ENCODE measurements at places on chromosomes 3 and 15. TPM values are rescaled to one million over a fixed set of nuclear protein-coding genes. Genes with fewer than 3 reads are reported as not detected.

Gene ZMYND10
- 0.92 TPM for total RNA-seq

GRCh38 chr3:44114142-44114541 is 127.5 kb upstream of the TOPAZ1 start:
- DNase-seq, result no peak

GRCh38 chr3:130760922-130761321 is 14.3 kb upstream of the PIK3R4 start:
- no peak for DNase-seq

GRCh38 chr3:51955893-51956770 is 951 bp downstream of the GPR62 start:
- DNase-seq, result no peak

- DNase-seq, result no peak
Measured at GRCh38 chr3:23435904-23436303, 232.8 kb downstream of the UBE2E2 start.

DNA sequence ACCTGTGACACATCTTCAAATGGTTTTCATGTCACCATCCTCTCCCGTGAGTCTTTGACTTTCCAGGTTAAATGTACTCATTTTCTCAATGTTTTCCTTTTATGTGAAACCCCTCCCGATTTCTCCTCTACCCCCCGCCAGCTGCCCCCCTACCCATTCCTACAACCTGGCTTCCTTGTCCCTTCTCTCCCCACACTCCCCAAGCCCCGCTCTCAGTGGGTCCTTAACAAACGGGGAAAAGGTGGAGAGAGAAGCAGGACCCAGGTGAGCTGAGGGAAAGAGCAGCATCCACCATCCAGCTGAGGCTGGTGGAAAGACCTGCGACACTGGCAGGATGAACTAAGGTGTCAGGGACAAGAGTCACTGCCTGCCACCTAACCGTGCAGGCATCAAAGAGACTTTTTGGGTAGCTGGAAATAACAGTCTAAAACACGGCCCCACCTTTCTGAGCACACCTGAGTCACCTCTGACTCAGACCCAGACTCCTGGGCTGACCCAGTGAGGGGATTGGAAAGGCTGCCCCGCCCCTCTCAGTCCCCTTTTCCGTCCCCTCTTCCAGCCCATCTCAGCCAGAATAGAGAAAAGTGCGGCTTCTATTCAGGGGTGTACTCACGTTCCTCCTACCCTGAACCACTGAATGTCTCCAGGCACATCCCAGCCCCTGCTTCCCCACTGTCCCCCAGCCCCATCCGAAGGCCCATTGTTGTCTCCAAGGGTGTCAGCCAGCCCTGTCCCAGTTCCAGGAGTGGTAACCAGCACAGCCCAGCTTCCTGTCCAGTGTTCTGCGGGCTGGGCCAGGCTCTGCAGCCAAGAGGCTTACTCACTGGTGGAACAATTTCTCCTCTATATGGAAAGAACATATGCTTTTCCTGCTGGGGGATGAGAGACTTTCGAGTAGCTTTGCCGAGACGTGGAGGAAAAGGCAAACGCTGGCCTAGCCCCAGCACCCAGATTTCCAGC is 20.4 kb downstream of the ISG20 start:
- no peak for DNase-seq

Gene P2RY13
- not detected for total RNA-seq

Gene GREM1
- total RNA-seq, result 4.0 TPM

Data from epithelial cell of proximal tubule (primary cell).